Ovary (tissue), 10 donors: ENCODE measurements at places on chromosomes 2 and 18.

GRCh38 chr2:85248773-85249509 is 78.8 kb downstream of the TGOLN2 start:
- no peak overlapping the region for H3K4me3 ChIP-seq
- H3K27me3 ChIP-seq: no peaks in the 10 kb centered on the region
- H3K4me1 ChIP-seq: peaks cover 15% of the 10 kb centered on the region
- no peak for DNase-seq
- no peak overlapping the region for H3K27ac ChIP-seq
- H3K36me3 ChIP-seq: no peaks in the 10 kb centered on the region

DNA sequence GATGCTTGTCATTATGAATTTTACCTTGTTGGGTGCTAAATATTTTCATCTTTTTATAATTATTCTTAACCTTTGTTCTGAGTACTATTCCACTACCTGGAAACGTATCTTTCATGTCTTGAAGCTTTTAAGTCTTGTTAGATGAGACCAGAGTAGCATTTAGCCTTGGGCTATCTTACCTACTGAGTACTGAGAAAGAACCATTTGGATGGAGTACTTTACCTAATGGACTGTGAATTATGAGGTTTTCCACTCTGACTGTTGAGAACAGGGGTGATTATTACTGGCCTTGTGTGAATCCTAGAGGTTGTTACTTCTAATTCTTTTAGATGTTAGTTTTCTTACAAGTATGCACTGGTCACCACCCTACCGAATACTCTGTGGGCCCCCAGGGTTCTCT is 63.5 kb downstream of the CCDC102B start:
- no peak overlapping the region for H3K27ac ChIP-seq
- H3K4me3 ChIP-seq: no peak overlapping the region
- no peaks in the 10 kb centered on the region for H3K27me3 ChIP-seq
- DNase-seq: no peak
- H3K36me3 ChIP-seq: no peaks in the 10 kb centered on the region
- H3K4me1 ChIP-seq: no peaks in the 10 kb centered on the region

DNA sequence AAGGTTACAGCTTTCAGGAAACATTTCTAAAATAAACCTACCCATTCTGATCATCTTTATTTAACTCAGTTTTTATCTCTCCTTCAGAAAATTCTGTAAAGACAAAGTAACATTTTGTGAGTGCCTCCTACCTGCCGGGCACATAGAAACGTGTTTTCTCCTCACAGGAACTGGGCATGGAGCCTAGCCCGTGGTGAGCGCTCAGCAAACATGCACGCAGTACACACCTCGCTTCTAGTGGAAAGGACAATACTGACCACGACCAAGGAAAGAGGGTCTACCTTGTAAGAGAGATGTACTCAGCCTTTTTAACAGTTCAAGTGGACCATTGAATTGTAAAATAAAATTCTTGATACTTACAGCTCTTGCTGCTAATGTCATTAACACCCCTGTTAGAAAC is 24.8 kb upstream of the KIDINS220 start:
- no peak overlapping the region for H3K4me3 ChIP-seq
- no peak overlapping the region for H3K27ac ChIP-seq
- no peak for DNase-seq
- H3K36me3 ChIP-seq: no peaks in the 10 kb centered on the region
- no peaks in the 10 kb centered on the region for H3K4me1 ChIP-seq

- no peaks in the 10 kb centered on the region for H3K27me3 ChIP-seq
- H3K27ac ChIP-seq: no peak overlapping the region
- no peak overlapping the region for H3K4me3 ChIP-seq
- no peaks in the 10 kb centered on the region for H3K4me1 ChIP-seq
- DNase-seq: no peak
- no peaks in the 10 kb centered on the region for H3K36me3 ChIP-seq
Observed at GRCh38 chr2:70468878-70469277, 84.7 kb downstream of the TGFA start.

GRCh38 chr2:64442277-64442676 is 11.7 kb upstream of the LGALSL start:
- no peak overlapping the region for H3K4me3 ChIP-seq
- DNase-seq: no peak
- no peaks in the 10 kb centered on the region for H3K36me3 ChIP-seq
- H3K4me1 ChIP-seq: no peaks in the 10 kb centered on the region

GRCh38 chr2:231693956-231694355 is 14.4 kb upstream of the PTMA start:
- no peaks in the 10 kb centered on the region for H3K36me3 ChIP-seq
- H3K4me3 ChIP-seq: no peak overlapping the region
- H3K27me3 ChIP-seq: no peaks in the 10 kb centered on the region

DNA sequence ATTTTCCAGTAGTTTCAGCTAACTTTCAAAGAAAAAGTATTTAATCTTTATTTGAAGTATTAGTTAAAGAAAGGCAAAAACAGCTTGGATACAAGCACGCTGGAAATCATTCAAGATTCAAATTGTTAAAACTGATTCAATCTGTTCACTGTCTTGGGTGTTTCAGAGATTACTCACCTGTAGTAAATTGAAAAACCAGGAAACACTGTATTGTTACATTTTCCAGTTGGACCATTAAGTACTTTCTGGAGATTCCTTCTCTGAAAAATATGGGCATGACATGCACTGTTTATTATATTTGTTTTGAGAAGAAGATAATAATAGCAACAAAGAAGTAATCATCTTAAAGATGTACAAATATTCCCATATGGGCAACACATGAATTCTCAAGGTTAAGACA is 196.1 kb downstream of the UBE2E3 start:
- H3K27me3 ChIP-seq: no peaks in the 10 kb centered on the region
- no peak overlapping the region for H3K4me3 ChIP-seq
- DNase-seq: no peak

DNA sequence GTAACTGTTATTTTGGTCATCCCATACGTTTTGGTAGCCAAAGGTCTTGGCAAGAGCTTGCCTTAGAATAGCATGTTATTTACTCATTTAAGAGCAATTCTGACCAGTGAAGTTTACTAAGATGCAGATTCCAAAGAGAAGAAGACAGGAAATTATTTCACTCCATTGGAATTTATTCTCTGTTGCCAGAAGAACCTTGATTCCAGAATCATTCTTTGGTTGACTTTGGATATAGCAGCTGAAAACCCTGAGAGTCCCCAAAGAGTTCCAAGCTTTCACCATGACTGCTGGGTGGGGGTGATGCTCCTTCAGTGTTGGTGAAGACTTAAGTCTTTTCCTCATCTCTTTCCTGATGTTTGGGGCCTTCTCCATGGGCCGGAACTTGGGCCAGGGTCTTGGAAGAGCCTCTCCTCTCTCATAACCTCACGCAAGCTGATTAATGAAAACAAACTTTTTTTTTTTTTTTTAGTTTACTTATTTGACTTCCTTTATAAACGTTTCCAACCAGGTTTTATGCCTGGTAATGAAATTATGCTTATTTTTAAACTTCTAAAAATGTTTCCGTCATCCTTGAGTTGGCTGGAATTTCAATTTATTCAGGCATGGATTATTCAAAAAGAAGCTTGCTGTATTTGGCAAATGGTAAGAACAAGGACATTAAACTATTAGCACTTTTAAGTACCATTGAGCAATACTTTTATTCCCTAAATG is 192.0 kb downstream of the MTX2 start:
- DNase-seq: no peak
- no peaks in the 10 kb centered on the region for H3K4me1 ChIP-seq
- no peaks in the 10 kb centered on the region for H3K27me3 ChIP-seq
- H3K27ac ChIP-seq: no peak overlapping the region
- H3K36me3 ChIP-seq: no peaks in the 10 kb centered on the region

- DNase-seq: no peak
- H3K27ac ChIP-seq: no peak overlapping the region
- no peaks in the 10 kb centered on the region for H3K36me3 ChIP-seq
Observed at GRCh38 chr2:24471662-24472061, 19.4 kb upstream of the NCOA1 start.

- H3K4me1 ChIP-seq: peaks cover 9% of the 10 kb centered on the region
- no peak for DNase-seq
- H3K36me3 ChIP-seq: no peaks in the 10 kb centered on the region
- H3K27ac ChIP-seq: no peak overlapping the region
- no peaks in the 10 kb centered on the region for H3K27me3 ChIP-seq
Observed at GRCh38 chr2:62660087-62660486, 45.4 kb upstream of the EHBP1 start.

- H3K4me1 ChIP-seq: peaks cover 1% of the 10 kb centered on the region
- no peak overlapping the region for H3K27ac ChIP-seq
- no peak for DNase-seq
- H3K36me3 ChIP-seq: no peaks in the 10 kb centered on the region
Observed at GRCh38 chr2:12824351-12824777, 107.6 kb downstream of the TRIB2 start.

DNA sequence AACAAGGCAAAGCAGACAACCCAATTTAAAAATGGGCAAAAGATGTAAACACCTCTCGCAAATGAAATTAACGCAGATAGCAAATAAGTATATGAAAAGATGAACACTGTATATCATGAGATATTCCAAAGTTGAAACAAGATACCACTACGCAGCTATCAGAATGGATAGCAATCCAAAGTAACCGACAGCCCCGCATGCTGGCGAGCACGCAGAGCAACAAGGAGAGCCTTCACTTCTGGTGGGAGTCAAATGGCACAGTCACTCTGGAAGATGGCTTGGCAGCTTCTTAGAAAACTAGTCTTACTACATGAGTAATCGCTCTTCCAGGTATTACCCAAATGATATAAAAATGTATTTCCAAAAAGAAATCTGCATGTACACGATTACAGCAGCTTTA is 1.4 kb downstream of the NDUFA10 start:
- no peak for DNase-seq
- no peaks in the 10 kb centered on the region for H3K36me3 ChIP-seq
- H3K27ac ChIP-seq: no peak overlapping the region
- peaks cover 4% of the 10 kb centered on the region for H3K4me1 ChIP-seq
- no peak overlapping the region for H3K4me3 ChIP-seq

GRCh38 chr2:41722668-41723369 is 325.0 kb upstream of the PKDCC start:
- H3K36me3 ChIP-seq: no peaks in the 10 kb centered on the region
- no peak overlapping the region for H3K4me3 ChIP-seq
- peak; percentile 48 for DNase-seq
- peaks cover 9% of the 10 kb centered on the region for H3K4me1 ChIP-seq
- peak overlapping the region; percentile 26 for H3K27ac ChIP-seq

DNA sequence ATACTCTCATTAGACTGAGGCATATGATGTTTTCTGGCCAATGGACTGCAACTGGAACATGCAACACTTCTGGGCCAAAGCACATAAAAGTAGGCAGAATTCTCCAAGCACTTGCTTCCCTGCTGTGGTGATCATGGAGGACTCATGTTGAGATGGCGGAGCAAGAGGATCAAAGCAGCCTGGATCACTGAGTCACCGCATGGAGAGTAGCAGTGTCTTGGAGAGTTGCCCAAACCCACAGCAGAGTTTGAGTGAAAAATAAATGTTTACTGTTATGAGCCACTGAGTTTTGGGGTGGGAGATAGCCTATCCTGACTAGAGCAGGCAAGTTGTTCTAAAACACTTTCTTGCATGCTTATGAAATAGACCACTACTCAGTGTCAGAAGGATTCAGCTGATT is 359.5 kb downstream of the ZNF521 start:
- H3K27me3 ChIP-seq: no peaks in the 10 kb centered on the region
- no peak overlapping the region for H3K27ac ChIP-seq
- no peak overlapping the region for H3K4me3 ChIP-seq
- H3K4me1 ChIP-seq: no peaks in the 10 kb centered on the region
- no peak for DNase-seq

DNA sequence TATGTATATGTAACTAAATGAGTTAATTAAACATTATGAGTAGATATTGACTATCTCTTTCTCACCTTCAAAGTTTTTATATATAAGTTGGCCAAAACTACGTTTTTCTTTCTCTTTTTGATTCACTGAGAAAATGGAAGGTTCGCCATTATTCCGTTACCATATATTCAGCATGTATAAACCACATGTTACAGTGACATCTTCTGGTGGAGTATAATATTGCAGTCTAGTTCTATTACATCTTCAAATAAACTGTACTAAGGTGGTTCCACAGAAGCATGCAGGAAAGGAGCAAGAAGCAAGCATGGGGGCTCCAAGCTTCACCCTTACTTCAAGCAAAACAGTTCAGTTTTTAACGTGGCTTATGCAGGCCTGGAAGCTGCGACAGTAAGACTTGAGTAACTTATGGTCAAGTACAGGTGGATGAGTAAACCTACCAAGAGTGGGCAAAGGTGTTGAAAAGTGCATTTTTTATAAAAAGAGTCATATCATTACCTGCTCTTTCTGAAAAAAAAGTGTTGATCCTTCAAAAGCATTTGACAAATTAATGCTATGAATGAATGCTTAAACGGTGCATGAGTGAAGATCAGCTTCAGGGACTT is 129.8 kb upstream of the RAB6C start:
- DNase-seq: no peak
- H3K36me3 ChIP-seq: no peaks in the 10 kb centered on the region
- no peak overlapping the region for H3K27ac ChIP-seq
- H3K4me1 ChIP-seq: no peaks in the 10 kb centered on the region
- no peak overlapping the region for H3K4me3 ChIP-seq

- H3K36me3 ChIP-seq: no peaks in the 10 kb centered on the region
- H3K27me3 ChIP-seq: no peaks in the 10 kb centered on the region
- no peaks in the 10 kb centered on the region for H3K4me1 ChIP-seq
- no peak for DNase-seq
- H3K4me3 ChIP-seq: no peak overlapping the region
Observed at GRCh38 chr2:206341396-206341795, 66.9 kb downstream of the ZDBF2 start.

GRCh38 chr2:217103752-217104545 is 244.1 kb upstream of the TNP1 start:
- no peaks in the 10 kb centered on the region for H3K27me3 ChIP-seq
- no peak for DNase-seq
- no peak overlapping the region for H3K4me3 ChIP-seq
- no peaks in the 10 kb centered on the region for H3K4me1 ChIP-seq
- H3K27ac ChIP-seq: no peak overlapping the region

GRCh38 chr2:224398289-224398688 is 3.6 kb downstream of the FAM124B start:
- no peaks in the 10 kb centered on the region for H3K27me3 ChIP-seq
- no peaks in the 10 kb centered on the region for H3K4me1 ChIP-seq
- H3K27ac ChIP-seq: no peak overlapping the region
- DNase-seq: no peak
- no peak overlapping the region for H3K4me3 ChIP-seq

DNA sequence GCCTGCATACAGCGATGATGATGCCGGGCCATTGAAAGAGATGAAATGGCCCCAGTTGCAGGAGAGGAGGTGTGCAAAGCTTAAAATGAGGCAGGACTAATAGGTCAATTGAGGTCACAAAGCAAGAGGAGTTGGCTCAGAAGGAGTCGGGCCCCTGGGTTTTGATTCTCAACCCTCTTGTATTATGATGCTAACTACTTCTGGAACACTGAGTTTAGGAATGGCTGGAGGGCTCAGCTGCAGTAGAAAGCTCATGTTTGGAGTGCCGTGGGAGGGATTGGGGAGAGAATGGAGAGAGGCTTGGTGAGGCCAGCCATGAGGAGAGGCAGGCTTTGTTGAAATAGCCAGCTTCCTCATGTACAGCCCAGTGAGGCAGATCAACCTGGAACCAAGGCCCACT is 4.8 kb downstream of the TNP1 start:
- H3K4me1 ChIP-seq: peaks cover 17% of the 10 kb centered on the region
- no peak overlapping the region for H3K4me3 ChIP-seq
- H3K27ac ChIP-seq: no peak overlapping the region

- no peaks in the 10 kb centered on the region for H3K27me3 ChIP-seq
- no peak overlapping the region for H3K4me3 ChIP-seq
- H3K4me1 ChIP-seq: peaks cover 15% of the 10 kb centered on the region
- DNase-seq: no peak
Observed at GRCh38 chr2:11699686-11700670, 30.0 kb upstream of the NTSR2 start.

- H3K4me3 ChIP-seq: no peak overlapping the region
- no peaks in the 10 kb centered on the region for H3K4me1 ChIP-seq
- no peak for DNase-seq
- H3K27me3 ChIP-seq: no peaks in the 10 kb centered on the region
- no peaks in the 10 kb centered on the region for H3K36me3 ChIP-seq
Observed at GRCh38 chr2:237995036-237995435, 28.2 kb downstream of the UBE2F start.
